ENCODE measurements at places on chromosomes 6 and 20.

DNA sequence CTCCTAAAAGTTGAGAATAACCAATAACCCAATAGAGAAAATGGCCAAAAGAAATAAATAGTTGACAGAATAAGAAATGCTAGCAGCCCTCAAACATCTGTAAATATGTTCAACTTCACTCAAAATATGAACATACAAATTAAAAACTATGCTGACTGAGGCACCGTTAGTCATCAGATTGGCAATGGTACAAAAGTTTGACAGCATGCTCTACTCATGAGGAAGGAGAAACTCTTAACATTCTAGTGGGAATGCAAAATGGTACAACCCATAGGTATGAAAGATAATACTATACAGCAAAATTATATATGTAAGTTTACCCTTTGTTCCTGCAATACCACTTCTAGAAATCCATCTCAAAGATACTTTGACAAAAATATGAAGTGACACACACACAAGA, 1.6 kb upstream of the ZSCAN12 start:
- no peak for DNase-seq

GRCh38 chr6:106629859-106630163, 433 bp downstream of the QRSL1 start:
- DNase-seq, result no peak

DNA sequence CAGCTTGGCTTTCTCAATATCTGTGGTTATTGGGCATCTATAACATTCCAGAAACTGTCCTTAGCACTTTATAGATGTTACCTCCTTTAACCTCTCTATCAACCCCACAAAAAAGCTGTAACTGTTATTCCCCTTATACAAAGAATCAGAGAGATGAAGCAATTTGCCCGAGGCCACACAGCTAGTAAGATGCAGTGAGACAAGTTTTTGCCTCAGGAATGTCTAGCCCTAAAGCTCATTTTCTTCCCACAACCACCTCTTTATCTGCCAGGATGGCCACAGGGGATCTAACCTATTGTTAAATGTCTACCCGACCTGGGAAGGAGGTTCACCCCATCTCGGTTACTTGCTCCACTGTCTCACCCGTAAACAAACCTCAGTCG, 31.9 kb upstream of the TCP11 start:
- DNase-seq, result no peak

GRCh38 chr20:49505518-49505917, 23.1 kb upstream of the KCNB1 start:
- DNase-seq, result peak; percentile 22

DNA sequence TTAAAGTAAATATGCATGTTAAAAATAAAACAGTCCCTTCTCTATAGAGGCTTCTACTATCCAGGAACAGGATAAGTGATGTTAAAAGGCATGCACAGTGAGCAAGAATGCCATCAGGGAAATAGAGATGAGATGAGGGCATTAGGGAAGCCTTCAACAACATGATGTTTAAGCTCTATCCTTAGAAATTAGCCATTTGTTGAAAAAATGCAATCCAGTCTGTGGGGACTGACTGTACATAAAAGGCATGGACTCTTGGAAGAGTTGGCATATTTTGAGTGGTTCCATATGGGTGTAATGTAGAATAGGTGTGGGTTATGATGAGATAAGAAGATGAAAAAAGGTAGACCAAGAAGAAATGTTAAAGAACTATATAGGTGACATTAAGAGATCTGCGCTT, 5.8 kb downstream of the KIAA0319 start:
- no peak for DNase-seq

DNA sequence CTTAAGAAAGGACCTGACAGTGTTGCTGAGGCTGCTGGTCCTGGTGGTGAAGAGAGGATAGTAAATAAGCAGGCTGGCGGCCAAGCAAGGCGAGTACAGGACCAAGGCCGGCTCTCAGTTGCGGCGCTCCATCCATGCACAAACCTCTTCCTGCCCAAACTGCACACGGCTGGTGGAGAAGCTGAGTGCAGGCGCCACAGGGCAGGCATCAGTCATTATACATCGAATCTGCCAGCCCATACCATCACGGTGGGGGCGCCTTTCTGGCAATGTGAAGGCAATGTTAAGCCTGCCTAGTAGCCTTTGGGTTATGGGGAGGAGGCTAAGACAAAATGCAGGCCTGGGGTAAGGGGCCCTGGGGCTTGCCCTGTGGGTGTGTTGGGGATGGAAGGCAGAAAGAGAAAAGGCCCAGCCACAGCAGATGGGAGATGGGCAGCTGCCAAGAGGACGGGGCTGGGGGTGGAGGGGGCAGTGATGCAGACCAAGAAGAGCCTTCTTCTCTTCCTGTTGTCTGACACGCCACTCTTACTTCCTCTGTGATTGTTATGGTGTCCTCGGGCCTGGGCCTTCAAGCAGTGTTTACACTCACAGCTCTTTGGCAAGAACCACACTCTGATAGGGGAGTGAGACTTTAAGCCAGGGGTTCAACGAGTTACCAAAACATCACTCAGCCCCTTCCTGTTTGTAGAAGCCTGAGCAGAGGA, 20.3 kb upstream of the KCNK16 start:
- no peak for DNase-seq

DNA sequence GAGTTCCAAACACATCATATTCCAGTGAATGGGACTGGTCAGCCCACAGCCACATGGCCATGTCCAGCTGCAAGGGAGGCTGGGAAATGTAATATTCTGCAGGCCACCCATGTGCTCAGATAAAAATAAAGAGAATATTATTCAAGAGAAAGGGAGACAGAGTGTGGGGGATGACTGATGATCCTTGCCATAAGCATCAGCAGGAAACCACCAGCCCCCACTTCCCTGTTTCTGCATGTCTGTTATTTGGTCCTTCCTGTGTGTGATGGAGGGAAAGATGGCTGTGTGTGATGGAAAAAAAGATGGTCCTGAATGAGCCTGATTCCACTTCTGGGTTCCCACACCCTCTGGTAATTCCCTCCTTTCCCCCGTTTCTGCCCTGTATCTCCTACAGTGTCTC, 13.1 kb upstream of the RSPO4 start:
- no peak for DNase-seq

GRCh38 chr6:55511122-55511800, 67.7 kb downstream of the HMGCLL1 start:
- no peak for DNase-seq

- no peak for DNase-seq
Measured at GRCh38 chr20:20611167-20611566, 101.3 kb downstream of the RALGAPA2 start.

DNA sequence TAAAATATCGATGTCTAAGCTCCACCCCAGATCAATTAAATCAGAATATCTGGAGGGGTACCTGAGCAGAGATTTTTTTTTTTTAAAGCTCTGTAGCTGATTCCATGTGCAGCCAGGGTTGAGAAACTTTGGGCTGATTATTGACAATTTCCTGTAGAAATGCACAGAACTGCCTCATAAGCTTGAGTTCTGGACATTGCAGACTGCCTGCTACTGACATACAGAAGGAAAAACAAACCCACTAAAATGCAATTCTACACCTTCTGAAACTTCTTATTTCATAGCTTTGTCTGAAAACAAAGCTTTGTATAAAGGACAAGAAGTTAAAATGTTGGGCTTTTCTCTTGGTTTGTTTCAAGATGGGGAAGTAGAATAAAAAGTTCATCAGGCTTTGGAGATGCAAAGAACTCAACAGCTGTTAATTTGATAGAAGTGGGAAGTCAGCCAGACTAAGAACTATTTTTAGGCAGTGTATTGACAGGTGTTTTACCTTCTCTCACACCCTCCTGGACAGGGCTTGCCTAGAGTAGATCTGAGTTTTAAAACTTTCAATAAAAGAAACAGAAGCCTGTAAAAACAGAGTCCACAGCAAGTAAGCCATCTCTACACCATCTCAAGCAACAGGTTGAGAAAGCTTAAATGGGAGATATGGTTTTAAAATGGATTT, 147.7 kb downstream of the KCNQ5 start:
- no peak for DNase-seq

DNA sequence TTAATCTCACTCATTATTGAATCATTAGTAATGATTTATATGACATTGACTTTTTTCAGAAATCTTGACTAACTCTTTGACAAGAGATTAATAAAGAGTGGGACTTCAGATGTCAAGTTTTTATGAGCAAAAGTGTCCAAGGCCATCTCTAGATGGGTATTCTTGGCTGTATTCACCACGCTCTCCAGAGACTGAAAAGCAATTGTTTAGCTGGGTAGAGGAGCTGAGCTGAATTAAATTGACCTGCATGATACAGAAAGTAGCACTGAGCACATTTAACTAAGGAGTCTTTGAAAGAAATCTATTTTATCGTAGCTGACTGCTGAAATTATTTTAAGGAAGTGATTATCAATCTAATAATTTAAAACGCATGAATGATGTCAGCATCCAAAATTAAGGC, 89.4 kb downstream of the LINC00237 start:
- no peak for DNase-seq

DNA sequence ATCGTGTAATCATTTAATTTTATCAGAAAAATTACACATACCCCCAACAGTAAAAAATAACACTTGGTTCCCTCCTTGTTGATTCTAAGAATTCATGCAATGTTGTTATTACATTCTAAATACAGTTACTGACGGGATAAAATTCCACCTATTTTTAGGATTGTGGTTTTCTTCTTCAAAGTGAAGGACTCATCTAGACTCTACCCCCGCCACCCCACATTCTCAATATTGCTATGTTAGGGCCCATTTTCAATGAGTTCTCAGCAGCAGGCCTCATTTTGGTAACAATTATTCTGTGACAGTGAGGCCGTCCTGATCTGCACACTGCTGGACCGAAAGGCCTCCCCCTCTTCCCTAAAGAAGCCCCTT, 43.5 kb downstream of the PREX1 start:
- DNase-seq, result no peak

GRCh38 chr6:136085370-136086115, 164.6 kb downstream of the MTFR2 start:
- DNase-seq, result no peak
